ENCODE measurements at places on chromosomes 6 and 20.

- no peak for DNase-seq
Measured at GRCh38 chr20:62496568-62497218, 20.9 kb upstream of the GATA5 start.

GRCh38 chr6:167472880-167473279 is 148.0 kb downstream of the TTLL2 start:
- no peak for DNase-seq

DNA sequence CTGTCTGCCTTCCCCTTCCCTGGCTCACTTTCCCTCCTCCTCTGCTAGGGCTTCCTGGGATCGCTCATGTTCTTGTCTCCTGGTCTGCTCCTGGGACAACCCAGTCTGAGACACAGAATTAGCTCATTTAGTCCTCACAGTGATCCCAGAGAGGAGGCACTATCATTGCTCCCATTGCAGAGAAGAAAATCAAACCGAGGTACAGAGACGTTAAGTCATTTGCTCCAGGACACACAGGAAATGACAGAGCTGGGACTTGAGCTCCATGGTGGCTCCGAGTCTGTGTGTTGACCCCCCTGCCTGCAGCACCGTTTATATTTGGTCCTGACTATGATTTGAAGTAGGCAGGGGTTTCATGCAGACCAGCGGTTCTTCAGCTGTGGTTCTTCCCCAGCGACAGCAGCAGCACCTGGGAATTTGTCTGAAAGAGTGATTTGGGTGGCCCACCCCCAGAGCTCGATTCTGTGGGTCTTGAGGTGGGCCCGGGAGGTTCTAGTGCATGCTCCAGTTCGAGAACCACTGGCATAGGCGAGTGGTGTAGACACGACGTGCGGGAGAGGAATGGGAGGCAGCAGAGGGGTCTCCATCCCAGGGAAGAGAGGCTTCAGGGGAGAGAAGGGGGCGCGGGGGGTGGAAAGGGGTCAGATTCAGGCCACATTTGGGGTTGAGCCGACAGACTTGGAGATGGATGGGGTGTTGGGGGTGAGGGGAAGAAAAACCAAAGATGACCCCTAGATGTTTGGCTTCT is 24.7 kb downstream of the PCK1 start:
- DNase-seq = no peak

GRCh38 chr6:164845773-164846172 is 463.6 kb downstream of the C6orf118 start:
- DNase-seq = no peak

DNA sequence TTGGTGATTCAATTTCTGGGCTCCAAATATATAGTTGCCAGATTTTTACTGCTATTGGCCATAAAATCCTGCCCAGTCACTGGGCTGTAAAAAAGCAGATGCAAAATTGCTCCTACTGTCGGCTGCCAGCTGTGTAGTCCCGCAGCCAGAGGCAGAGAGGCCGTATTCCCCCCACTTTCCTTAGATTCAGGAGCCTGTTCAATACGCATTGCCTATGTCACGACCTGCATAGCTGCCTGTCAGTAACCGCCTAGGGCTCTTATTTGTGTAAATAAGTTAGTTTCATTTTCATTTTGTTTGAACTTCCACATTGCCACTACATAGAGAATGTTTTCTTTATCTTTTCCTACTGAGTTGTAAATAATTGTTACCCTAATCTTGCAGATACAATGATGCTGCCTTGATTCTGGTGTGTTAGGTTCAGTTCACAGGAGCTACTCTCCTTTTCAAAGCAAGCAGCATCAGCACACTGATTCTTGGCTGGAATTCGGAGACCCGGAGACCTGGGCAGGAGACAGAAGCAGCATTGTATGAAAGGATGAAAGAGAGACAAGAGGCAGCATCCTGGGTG is 46.0 kb upstream of the UST start:
- no peak for DNase-seq

DNA sequence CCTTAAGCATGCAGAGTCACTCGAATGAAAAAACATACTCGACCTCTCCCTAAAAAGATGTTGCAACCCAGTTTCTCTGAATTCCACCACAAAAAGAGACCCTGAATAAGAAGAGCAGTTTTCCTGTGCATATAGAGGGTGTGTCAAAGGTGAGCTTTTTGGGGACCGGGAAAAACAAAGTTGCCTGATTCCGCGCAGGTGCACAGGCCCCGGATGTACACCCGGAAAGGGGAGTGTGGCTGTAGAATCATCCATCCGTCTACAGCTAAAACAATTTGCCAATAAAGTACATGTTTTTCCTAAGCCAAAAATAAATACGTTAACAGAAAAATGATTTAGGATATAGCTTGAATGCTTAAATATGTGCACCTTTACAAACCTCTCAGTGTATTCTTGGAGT is 41.2 kb upstream of the IRF4 start:
- no peak for DNase-seq

GRCh38 chr20:64119301-64119680 is 11.9 kb upstream of the NPBWR2 start:
- no peak for DNase-seq
